ENCODE measurements at places on chromosomes 6 and 20. TPM values are rescaled to one million over a fixed set of nuclear protein-coding genes. Genes with fewer than 3 reads are reported as not detected.

GRCh38 chr6:100880853-100881706 is at the start of gene ASCC3:
Gene ASCC3, minus strand, starts transcription at chr6:100881329. Its CDS starts 13,332 bp downstream, at chr6:100867997.
- peak; percentile 86 for DNase-seq
- H3K4me1 ChIP-seq = peaks cover 16% of the 10 kb centered on the region
- no peaks in the 10 kb centered on the region for H3K27me3 ChIP-seq
- H3K4me3 ChIP-seq = peak within 1 kb of the TSS; percentile 86
- H3K36me3 ChIP-seq = no peaks in the 10 kb centered on the region

OVOL2 gene
- polyA plus RNA-seq = not detected

DNA sequence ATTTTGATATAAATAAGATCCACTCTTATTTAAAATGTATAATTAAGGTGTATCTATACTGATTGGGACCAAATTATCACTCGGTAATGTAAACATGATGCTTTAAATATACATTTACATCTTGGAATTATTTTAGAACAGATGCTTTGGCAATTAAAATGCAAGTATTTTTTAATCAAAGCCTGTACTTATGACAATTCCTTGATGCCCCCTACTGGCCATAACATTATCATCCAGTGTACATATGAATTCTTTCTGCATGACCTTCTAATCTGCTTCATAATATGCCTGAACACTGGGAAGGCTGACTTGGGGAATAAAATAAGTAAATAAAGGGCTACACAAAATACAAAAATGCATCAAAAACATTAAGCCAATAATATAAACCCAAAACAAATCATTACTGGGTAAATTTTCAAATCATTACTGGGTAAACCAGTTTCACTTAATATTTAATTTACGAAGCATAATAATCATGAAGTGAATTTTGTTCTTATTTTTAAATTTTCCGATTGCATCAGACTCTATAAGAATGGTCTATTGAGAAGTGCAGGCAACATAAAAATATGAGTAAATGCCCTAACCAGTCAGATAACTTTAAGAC is 65.1 kb downstream of the CGA start:
- H3K4me3 ChIP-seq = no peak overlapping the region
- H3K27ac ChIP-seq = no peak overlapping the region
- no peaks in the 10 kb centered on the region for H3K36me3 ChIP-seq
- no peaks in the 10 kb centered on the region for H3K4me1 ChIP-seq

DNA sequence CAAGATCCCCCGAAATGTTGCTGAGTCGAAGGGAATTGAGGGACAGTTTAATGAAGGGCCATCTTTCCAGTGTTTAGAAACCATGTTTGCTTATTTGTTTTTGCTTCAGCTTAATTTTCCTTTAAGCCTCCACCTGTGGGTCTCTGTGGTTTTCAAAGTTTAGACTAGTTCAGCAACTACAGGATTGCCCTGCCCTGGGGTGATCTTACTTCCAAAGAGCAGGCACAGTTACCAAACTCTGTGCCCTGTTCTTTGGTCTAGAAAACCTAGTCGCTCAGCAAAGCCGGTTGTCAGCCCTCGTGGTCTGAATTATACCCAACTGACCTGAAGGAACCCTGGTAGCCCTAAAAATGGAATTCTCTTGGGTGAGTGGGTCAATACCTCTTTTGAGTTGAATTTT is 219.2 kb upstream of the GMDS start:
- H3K27me3 ChIP-seq = peaks cover 7% of the 10 kb centered on the region
- no peak overlapping the region for H3K4me3 ChIP-seq
- H3K27ac ChIP-seq = no peak overlapping the region
- no peaks in the 10 kb centered on the region for H3K4me1 ChIP-seq
- H3K36me3 ChIP-seq = no peaks in the 10 kb centered on the region
- DNase-seq = no peak

GRCh38 chr6:28462401-28462800 is 19.1 kb upstream of the ZSCAN23 start:
- H3K4me1 ChIP-seq = no peaks in the 10 kb centered on the region
- no peak overlapping the region for H3K4me3 ChIP-seq
- peaks cover 24% of the 10 kb centered on the region for H3K27me3 ChIP-seq
- H3K36me3 ChIP-seq = no peaks in the 10 kb centered on the region
- DNase-seq = no peak

DNA sequence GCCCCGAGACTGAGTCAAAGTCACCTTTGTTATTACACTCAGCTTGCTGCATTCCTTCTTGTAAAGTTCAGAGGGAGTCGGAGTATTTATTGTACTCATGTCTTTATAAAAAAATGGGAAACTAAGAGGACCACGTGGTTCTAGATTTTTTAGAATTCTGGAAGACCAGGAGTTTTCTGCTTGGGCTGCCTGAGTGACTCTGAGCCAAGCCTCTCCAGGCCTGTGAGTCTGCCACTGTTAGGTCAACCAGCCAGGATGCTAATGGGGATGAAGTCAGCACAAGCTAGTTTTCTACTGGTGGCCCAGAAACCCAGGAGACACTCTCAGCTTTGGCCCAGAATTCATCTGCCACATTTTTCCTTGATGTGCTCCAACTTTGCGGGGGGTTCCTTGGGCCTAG is 453.5 kb upstream of the SULF2 start:
- no peak overlapping the region for H3K4me3 ChIP-seq
- no peaks in the 10 kb centered on the region for H3K4me1 ChIP-seq
- no peaks in the 10 kb centered on the region for H3K27me3 ChIP-seq
- H3K27ac ChIP-seq = no peak overlapping the region
- no peaks in the 10 kb centered on the region for H3K36me3 ChIP-seq

DNA sequence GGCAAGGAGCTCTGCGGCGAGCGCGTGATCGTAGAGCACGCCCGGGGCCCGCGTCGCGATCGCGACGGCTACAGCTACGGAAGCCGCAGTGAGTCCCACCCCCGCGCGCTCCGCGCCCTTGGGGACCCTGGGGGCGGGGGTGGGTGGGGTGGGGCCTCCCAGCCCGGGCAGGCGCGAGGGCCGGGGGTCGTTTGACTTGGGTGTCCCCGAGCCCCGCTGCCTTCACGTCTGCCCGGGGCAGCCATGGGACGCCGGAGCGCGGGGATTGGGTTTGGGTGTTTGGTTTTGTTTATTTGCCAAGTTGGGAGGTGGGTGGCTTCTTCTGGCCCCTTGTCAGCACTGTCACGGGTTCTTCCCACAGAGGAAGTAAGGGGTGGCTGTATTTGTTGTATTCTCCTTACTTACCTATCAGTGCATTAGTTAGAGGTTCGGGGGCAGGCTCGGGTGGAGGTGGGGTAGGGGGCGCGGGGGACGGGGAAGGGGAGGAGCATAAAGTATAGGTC is 777 bp downstream of the SRSF6 start:
- DNase-seq = no peak
- H3K27me3 ChIP-seq = no peaks in the 10 kb centered on the region
- H3K36me3 ChIP-seq = peaks cover 45% of the 10 kb centered on the region
- peak overlapping the region; percentile 81 for H3K4me3 ChIP-seq
- peak overlapping the region; percentile 93 for H3K27ac ChIP-seq

DNA sequence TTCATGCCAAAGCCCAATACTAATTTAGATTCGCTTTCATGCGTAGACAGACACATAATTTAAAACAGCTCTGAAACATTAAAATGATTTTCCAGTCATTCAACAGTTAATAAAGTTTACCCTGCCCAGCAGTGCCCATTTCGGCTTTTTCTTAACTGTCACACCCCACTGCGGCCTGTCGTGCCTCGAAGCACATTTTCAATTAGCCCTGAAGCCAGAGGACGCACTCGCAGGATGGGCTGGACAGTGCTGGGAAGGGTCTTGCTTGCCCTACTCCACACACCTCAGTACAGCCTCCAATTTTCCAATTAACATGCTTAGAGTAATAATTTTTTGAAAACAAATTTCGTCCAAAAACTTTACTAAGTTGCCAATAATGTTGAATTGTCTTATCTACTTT is 35.3 kb downstream of the TAF4 start:
- DNase-seq = no peak
- H3K36me3 ChIP-seq = no peaks in the 10 kb centered on the region
- no peaks in the 10 kb centered on the region for H3K27me3 ChIP-seq
- no peak overlapping the region for H3K27ac ChIP-seq
- H3K4me3 ChIP-seq = no peak overlapping the region

COL9A3 gene
- polyA plus RNA-seq = 4.4 TPM

Measured in CD14-positive monocyte (primary cell).